ENCODE measurements at places on chromosomes 2 and 18. TPM values are rescaled to one million over a fixed set of nuclear protein-coding genes. Genes with fewer than 3 reads are reported as not detected.
A peak's percentile ranks its signal among the peaks of the same experiment; 100 is the strongest.

SP9 gene
- not detected for polyA plus RNA-seq

DNA sequence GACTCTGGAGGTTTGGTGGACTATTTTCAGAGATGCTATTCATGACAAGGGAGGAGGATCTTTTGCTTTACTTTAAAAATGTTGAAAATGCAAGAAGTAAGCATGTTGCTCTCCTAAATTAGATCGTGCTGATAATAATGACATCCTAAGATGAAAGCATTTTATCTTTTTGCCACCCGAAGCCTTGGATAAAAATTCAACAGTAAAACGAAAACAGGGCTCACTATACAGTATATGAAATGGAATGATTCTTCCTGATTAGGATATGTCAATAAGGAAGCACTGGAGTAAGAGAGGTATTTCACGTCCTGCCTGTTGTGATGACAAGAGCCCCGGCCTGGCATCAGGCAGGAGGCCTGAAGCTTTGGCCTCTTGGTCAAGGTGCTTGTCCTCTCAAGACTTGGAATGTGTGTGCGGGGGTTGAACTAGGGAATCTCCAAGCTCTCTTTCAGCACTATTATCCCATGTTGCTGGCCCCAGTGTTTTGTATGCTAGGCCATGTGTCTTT lies 306.0 kb downstream of the MTX2 start:
- DNase-seq, result no peak

- no peak for DNase-seq
Observed at GRCh38 chr2:182999348-183000028, 38.8 kb downstream of the NCKAP1 start.

KCNF1 gene
- 1.4 TPM for polyA plus RNA-seq

ALLC gene
- polyA plus RNA-seq, result not detected

UGT1A10 gene
- not detected for polyA plus RNA-seq

DNA sequence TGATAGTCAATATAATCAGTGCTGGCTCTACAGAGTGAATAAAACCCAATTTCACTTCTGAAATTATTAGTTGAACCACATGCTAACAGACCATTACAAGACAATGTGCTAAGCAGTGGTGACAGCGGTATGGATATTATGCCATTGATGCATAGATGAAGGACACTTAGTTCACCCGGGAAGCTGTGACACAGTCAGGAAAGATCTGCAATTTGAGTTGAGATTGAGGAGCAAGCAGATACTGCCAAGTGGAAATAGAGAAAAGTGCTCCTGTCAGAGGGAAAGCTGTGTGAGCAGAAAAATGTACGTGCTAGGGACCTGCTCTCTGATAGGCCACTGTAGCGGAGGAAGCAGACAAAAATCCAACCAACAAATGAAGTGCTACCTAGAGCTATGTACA lies 529.5 kb upstream of the CDH2 start:
- no peak for DNase-seq

GRCh38 chr2:122707224-122707824 lies 951.9 kb downstream of the TSN start:
- DNase-seq, result no peak

DNA sequence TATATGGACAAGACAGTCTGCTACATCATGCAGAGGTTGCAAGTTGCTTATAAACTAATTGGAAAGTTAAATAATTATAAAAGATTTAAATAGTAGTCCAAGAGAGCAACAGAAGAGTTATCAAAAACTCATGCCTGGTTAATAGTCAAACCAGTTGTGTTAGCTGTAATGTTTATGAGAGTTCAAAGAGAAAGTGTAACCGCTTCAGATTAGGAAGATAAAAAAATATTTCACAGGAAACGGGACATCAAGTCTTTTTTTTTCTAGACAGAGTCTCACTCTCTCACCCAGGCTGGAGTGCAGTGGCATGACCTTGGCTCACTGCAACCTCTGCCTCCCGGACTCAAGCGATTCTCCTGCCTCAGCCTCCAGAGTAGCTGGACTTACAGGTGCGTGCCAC lies 34.6 kb upstream of the RNF125 start:
- DNase-seq, result no peak

- peak; percentile 63 for DNase-seq
Observed at GRCh38 chr2:64101141-64101591, 43.1 kb downstream of the PELI1 start.

GRCh38 chr18:47425365-47425764 lies 173.9 kb upstream of the SKOR2 start:
- DNase-seq, result no peak

DNA sequence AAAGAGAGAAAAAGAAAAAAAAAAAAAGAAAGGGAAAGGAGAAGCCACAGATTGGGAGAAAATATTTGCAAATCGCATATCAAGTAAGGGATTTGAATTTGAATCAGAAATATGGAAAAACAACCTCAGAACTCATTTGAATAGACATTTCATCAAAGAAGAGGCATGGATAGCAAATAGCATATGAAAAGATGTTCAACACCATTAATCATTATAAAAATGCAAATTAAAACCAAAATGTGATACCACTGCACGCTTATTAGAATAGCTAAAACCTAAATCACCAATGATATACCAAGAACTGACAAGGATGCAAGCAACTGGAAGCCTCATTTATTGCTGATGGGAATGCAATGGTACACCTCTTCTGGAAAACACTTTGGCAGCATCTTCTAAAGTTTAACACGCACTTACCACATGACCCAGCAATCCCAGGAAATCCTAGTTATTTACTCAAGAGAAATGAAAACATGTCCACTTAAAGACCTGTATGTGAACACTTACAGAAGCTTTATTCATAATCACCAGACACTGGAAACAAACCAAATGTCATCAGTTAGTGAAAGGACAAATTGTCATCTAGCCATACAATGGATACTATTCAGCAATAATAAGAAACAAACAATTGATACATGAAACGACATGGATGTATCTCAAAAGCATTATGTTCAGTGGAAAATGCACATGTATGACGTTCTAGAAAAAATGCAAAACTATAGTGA lies 10.3 kb downstream of the DNER start:
- DNase-seq, result no peak

DNA sequence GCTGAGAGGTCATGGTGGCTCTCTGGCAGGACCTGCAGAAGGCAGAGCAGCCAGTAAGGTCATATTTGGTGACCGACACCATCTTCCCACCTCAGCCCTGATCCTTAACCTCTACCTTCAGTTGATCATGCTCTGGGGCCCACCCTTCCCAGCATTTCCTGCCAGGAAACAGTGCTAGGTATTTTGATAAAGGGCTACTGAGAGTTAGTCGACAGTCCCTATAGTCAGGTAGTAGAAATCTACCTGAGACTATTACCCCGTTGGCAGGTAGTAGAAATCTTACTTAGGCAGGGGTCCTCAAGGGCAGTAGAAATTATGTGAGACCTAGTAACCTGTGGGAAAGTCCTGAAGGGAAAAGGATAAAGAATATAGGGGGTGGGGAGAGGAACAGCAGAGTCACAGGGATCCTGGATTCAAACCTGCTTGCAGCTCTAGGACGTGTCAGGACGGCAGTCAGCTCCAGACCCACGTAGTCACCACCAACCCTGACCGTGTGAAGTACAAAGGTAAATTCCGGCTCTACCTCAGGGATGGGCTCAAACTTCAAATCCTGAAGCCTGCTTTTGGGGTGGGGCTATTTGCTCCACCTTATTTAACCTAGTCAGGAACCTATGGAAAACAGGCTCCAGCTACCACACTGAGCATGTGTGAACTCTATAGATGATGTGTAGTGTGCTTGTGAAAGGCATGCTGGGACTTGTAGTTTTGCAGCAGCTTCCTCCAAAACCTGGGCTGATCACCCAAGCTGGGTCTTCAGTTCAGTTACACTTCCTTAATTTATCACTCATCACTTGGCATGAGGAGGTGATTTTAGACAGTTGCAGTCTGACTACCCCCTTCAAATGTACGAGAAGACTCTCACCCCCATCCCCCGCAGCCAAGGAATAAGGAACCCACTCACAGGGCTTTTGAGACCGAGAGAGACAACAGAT lies at the start of gene DQX1:
DQX1 (minus strand) TSS at position 515 of the 932 bp plus-strand sequence; CDS start at position 13, 502 bp downstream.
- DNase-seq, result peak; percentile 41

- DNase-seq, result peak; percentile 43
Observed at GRCh38 chr2:219737270-219737691, 109.9 kb downstream of the SLC4A3 start.

PROKR1 gene
- not detected for polyA plus RNA-seq

PSMD1 gene
- polyA plus RNA-seq, result 111 TPM

GRCh38 chr2:22904126-22904684 lies 480.8 kb upstream of the KLHL29 start:
- DNase-seq, result no peak

GRCh38 chr2:82674652-82675051 lies 1784.4 kb downstream of the SUCLG1 start:
- no peak for DNase-seq

DNA sequence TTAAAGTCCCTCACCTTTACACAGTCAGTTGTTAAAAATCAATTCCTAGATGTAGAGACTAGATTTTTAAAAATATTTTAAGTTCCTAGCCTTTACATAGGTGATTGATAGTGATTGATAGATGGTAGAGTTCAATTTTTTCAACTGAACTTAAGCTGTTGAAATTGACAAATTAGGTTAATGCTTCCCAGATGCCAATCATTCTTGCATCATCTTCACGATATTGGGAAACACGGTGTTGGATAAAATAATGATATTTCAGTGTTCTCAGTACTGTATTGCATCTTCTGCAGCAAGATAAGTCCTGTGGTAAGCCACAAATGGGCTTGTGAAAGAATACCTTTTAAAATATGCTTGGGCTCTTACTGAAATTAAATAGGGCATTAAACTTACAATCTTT lies 667.6 kb downstream of the STK39 start:
- no peak for DNase-seq

KDM3A gene
- polyA plus RNA-seq, result 24.8 TPM

DNA sequence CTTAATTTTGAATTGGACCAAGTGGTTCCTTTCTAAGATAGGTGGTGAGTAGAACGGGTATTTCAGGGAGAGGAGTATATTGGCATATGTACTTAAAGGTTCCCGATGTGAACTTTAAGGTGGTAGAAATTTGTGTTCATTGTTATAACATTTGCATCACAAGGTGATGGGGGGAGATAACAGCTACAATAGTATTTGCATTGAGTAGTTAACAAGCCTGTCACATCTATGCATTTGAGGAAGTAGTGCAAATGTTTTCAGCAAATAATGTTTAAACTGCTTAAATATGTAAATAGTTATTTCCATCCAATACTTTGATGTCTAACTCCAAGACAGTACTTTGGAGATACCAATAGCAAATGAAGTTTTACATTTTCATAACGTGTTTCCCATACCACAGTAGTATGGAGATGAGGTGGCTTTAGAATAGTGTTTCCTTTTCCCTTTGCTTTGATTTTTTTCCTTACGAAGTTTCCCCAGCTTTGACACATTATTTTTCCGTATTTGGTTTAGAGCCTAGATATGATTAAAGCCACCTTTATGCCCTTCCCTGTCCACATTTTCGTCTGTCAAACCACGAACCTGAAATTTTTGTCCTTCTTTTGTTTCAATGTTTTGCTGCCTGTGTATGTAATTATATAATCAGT lies 46.6 kb downstream of the VAPA start:
- DNase-seq, result no peak

DNA sequence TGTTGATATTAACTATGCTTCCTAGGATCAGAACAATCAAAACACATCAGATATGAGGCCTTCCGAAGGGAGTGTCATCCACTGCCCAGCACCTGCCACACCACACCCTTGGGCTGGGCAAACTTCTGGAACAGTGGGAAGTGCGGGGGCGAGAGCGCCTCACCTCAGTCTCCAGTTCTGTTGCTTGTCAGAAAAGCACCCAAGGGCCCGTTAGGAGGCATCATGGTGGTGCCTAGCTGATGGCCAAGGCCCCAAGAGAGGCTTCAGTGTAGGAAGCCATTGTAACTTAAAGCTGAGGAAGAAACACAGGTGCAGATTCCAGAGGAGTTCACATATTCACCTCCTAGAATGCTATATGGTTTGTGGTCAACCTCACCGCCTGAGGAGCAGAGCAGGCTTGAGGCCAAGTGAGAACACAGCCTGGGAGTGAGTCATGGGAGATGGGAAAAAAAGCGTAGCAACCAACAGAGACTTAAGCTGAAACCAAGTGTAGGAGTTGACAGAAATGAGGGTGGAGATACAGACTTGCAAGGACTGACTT lies 85.1 kb upstream of the ATL2 start:
- DNase-seq, result peak; percentile 94

- no peak for DNase-seq
Observed at GRCh38 chr2:30512243-30512886, 65.3 kb downstream of the LCLAT1 start.

SLC9A4 gene
- not detected for polyA plus RNA-seq

DNA sequence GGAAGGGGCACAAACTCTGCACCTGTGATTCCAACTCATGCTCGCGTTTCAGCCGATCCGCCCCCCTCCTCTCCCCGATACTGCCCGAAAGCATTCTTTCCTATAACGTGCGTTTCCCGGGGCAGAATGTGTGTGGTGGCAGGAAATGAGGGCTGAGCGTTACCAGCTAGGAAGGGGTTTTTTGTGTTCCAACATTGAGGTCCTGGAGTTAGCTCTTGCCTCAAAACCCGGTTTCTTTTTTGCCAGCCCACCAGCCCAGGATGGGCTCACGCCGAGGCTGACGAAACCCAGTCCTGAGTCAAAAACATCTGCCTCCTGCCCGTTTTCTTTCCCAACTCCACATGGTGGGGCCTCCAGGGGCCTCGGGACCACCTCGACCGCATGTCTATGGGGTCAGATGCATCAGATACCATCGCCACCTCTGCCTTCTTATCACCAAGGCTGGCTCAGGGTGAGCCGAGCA lies 113.7 kb upstream of the COPS8 start:
- DNase-seq, result no peak

GRCh38 chr18:78612801-78613200 lies 366.8 kb upstream of the SALL3 start:
- DNase-seq, result no peak

DYSF gene
- polyA plus RNA-seq, result 0.09 TPM

- DNase-seq, result no peak
Observed at GRCh38 chr2:30436859-30437435, 10.1 kb upstream of the LCLAT1 start.

CD207 gene
- not detected for polyA plus RNA-seq

DNA sequence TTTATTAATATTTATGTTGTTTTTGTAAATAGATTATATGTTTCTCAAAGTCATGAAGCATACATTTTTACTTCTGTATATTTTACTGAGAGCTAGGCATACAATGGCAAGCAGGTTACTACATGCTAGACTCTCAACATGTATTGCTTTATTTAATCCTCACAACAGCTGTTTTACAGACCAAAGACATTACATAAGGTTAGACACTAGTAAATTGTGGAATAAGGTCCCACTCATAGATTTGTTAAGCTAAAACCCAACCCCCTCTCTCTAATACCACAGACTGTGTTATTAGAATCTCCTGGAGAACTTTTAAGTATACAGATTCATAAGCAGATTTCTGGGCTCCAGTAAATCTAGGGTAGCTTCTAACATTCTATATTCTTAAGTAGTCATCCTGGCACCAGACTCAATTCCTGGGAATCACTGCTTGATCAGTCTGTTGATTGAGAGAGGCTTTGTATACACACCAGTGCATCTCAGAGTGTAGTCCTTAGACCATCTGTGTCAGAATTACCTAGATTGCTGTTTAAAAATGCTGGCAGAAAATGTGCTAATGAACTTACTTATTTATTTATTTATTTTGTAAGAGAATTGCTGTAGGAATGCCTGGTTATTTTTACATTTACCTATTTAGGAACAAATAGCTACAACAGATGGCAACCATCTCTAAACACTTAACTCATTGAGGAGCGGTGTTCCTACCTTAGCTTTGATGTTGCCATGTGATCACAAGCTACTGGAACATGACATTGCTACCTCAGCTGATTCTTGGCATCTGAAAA lies 153.5 kb upstream of the CAVIN2 start:
- DNase-seq, result no peak

- no peak for DNase-seq
Observed at GRCh38 chr2:31735716-31736115, 155.0 kb upstream of the SRD5A2 start.

All from IMR-90 (cell line).